ENCODE measurements at places on chromosomes 12 and 14.
A peak's percentile ranks its signal among the peaks of the same experiment; 100 is the strongest.

GRCh38 chr12:14841761-14842160 lies 1.6 kb downstream of the ART4 start:
- no peak for DNase-seq

GRCh38 chr12:103441437-103442181 lies 54.2 kb downstream of the C12orf42 start:
- DNase-seq: peak; percentile 51

GRCh38 chr14:69002069-69002468 lies 23.0 kb upstream of the ACTN1 start:
- no peak for DNase-seq

DNA sequence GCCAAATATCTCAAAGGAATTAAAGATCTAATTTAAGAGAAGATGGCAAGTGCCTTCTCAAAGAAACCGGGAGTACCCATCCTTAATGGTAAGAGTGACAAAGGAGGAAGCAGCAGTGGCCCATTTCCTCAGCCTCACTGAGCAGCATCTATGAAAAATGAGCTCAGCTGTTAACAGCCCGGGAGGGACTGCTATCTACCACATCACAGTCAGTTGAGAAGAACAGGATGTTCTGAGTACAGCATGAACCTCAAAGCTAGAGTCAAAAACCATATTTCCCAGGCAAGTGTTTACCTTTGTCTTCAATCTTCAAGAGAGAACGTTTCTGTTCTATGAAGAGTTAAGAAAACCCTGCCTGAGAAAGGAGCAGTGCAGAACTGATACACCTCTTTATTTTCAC lies 115.0 kb downstream of the BTG1 start:
- DNase-seq: no peak

DNA sequence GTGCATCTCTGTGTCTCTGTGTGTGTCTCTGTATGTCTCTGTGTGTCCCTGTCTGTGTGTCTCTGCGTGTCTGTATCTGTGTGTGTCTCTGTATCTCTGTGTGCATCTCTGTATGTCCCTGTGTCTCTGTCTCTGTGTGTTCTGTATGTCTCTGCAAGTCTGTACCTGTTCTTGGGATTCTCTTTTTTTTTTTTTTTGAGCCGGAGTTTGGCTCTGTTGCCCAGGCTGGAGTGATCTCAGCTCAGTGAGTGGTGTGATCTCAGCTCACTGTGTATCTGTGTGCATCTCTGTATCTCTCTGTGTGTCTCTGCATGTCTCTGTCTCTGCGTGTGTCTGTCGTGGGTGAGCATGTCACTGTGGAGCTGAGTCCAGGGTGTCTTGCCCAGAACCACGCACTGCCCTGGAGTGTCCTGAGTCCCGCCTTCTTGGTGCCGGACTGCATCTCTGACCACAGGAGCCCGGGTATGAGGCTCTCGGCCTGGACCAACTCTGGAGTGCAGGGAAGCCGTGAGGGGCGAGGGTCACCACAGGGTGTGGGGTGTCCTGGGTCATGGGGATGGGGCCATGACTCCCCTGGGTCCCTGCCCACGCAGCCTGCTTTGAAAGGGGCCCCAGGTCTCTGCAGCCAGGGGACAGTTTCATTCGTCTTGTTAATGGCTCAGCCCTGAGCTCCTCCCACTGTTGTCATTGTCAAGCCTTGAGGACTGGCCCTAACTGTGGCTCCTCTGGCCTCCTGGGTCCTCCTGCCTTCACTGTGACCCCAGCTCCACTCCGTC lies 11.8 kb downstream of the MYL2 start:
- DNase-seq: no peak

DNA sequence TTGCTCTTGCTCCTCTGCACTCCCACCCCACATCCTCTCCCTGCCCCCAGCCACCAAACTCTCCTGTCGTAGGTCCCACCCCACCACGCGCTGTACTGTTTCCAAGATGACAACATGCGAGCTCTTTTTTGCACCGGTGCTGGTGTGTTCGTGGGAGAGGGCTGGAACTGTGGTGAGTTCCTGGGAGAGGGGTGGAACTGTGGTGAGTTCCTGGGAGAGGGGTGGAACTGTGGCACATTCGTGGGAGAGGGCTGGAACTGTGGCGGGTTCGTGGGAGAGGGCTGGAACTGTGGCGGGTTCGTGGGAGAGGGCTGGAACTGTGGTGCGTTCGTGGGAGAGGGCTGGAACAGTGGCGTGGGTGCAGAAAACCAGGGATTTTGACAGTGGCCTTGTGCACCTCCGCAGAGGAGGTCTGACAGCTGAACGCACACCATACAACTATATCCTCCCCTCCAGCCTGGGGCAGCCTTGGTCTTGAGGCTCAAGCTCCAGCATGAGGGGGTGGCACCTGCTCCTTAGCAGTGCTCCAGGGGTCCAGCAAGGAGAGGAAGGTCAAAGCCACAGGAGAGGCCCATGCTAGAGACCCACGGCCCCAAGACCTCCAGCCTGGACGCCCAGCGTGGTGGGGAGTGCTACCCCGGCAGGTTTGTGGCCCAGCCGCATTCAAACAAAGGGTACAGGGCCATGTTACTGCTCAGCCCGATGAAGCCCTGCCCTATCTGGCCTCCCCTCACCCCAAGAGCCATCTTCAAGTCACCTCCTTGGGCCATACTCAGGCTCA lies 50.1 kb downstream of the ACTN1 start:
- DNase-seq: peak; percentile 39

DNA sequence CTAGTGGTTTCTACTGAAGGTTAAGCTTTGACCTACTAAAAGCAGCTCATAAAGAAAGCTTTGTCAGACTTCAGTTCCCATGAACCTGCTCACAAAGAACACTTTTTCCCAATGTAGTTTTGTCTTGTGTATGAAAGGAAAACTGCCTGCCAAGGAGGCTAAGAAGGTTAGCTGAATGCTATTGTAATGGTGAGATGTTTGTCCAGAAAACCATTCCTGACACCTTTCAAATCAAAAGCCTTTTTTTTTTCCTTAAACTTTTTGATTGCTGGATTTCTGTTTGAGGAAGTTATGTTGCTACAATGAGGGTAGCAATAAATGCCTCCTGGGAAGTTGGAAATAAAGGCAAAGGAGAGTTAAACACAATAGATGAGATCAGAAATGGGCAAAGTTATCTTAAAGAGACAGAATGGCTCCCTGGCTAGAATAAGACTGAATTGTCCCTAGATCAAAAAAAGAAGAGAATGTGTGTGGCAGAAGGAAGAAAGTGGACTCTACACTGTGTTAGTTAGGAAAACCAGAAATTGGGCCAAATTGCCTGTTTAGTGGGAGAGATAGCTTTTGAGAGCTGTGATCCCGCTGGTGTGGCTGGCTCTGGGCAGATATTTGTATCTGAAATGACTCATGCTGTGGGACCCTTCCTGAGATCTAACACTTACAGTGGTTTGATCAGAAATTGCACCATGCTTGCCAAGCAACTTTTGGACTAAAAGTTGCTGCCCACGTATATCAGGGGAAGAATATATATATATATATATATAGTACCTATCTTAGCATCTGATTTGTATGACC lies 27.5 kb downstream of the TECPR2 start:
- no peak for DNase-seq

- DNase-seq: peak; percentile 26
Measured at GRCh38 chr12:118103601-118104382, at the start of gene VSIG10. Gene VSIG10, minus strand, starts transcription at chr12:118104011. Its CDS starts 340 bp downstream, at chr12:118103671.

DNA sequence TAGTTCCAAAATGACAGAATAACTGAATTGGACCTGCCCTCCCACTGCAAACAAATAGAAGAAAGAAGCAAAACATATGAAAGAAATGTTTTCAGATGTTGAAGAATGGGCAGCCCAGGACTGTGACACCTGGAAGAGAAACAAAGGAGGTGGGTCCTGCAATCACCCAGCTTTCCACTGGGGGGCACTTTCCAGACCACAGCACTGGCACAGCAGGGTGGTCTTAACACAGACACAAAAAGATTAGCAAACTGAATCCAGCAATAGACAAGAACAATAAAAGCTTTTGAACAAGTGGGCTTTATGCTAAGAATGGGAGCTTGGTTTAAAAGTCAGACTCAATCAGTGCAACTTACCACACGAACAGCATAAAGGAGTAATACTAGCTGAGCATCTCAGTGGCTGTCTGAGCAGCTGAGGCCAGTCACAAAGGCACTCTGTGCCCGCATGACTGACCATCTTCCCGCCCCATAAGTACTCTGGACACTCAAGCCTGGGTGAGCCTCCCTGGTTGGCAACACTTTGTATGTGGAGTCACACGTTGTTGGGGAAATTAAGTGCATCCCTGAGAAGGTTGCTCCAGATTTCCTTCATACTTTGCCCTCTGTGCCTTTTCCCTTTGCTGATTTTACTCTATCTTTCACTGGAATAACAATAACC lies 27.7 kb downstream of the JKAMP start:
- peak; percentile 14 for DNase-seq

DNA sequence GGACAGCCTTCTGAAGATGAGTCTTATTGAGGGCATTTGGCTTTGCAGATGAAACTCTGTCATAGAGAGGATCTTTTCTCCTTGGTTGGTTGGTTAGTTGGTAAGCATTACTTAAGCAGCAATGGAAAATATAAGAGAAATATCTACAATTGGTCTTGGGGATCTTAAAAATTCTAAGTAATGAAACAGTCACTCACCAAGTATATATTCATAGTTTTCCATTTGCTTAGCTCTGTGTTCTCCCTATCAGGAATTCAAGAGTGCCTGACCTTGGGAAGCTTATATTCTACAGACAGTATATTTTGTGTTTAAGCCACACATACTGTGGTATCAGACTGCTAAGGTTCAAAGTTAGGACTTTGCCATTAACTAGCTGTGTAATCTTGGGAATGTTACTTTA lies at the start of gene OR5AU1:
OR5AU1 (minus strand) TSS at position 101 of the 400 bp plus-strand sequence. CDS start 191 bp downstream, outside the sequence.
- no peak for DNase-seq

DNA sequence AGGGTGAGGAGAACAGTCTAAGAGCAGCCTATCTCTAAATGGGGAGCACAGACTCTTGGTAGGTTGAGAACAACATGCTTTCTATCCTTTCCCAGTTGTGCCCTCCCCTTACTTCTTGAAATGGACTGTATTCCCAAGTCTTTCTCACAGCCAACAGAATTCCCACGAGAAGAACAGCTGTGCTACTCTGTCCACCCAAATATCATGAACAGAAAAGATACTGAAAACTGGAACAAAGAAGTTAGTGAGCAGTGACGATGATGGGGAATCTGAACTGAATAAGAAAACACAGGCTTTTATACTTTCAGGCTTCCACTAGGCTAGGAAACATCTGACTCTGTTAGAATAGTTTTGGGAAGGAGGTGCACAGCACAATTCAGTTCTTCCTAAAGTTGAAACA lies 3.4 kb downstream of the NACA start:
- no peak for DNase-seq

GRCh38 chr14:35576856-35577255 lies 42.9 kb downstream of the INSM2 start:
- no peak for DNase-seq

- DNase-seq: no peak
Measured at GRCh38 chr12:32418903-32419519, 19.7 kb downstream of the FGD4 start.

DNA sequence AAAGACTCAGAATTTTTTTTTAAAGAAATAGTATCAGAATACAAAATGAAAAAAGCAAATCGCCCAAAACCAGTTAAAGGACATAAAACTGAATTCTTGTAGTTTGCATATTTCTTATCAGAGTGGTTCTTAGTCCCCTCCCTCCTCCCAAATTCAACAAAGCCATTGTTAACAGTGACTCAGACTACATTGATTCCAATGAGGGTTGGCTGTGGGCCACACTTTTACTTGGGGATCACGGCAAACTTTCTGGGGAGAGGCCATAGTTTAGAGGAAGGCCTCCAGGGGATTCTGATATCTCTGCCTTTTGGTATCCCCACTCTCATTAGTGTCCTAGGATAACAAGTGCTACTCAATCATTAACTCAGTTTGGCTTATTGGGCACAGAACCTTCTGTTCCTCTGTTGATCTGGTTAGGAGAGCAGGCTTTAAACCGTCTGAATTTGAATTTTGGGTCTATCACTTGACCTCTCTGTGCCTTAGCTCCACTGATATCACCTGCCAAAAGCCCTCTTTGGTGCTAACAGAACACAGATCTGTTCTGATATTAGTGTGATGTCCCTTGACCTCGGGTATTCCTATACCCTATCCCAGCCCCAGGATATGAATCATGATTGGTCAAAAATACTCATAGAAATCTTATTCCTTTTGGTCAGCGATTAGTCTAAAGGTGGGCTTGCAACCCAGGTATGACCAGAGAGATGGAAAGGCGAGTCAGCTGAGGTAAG lies 45.2 kb upstream of the APPL2 start:
- no peak for DNase-seq

GRCh38 chr12:85661461-85662206 lies 174.6 kb downstream of the RASSF9 start:
- DNase-seq: no peak

- no peak for DNase-seq
Measured at GRCh38 chr14:60002819-60003492, 83.0 kb downstream of the LRRC9 start.

All from activated naive CD8-positive, alpha-beta T cell treated with anti-CD3 and anti-CD28 coated beads for 36 hours (primary cell).